ENCODE measurements at places on chromosomes 6 and 20.

GRCh38 chr20:32483351-32484224, 101.5 kb downstream of the NOL4L start:
- peak; percentile 75 for DNase-seq
- peak overlapping the region; percentile 84 for H3K27ac ChIP-seq
- H3K36me3 ChIP-seq, result no peaks in the 10 kb centered on the region
- H3K4me1 ChIP-seq, result peaks cover 10% of the 10 kb centered on the region
- H3K27me3 ChIP-seq, result no peaks in the 10 kb centered on the region

GRCh38 chr6:26575494-26575939, 21.2 kb upstream of the ABT1 start:
- no peaks in the 10 kb centered on the region for H3K36me3 ChIP-seq
- H3K27me3 ChIP-seq, result peaks cover 5% of the 10 kb centered on the region
- H3K4me3 ChIP-seq, result no peak overlapping the region
- H3K27ac ChIP-seq, result no peak overlapping the region
- peaks cover 3% of the 10 kb centered on the region for H3K4me1 ChIP-seq

GRCh38 chr6:156839591-156840001, 62.4 kb downstream of the ARID1B start:
- H3K27me3 ChIP-seq, result no peaks in the 10 kb centered on the region
- peaks cover 2% of the 10 kb centered on the region for H3K4me1 ChIP-seq
- H3K4me3 ChIP-seq, result no peak overlapping the region
- H3K36me3 ChIP-seq, result peaks cover 19% of the 10 kb centered on the region
- H3K27ac ChIP-seq, result no peak overlapping the region

DNA sequence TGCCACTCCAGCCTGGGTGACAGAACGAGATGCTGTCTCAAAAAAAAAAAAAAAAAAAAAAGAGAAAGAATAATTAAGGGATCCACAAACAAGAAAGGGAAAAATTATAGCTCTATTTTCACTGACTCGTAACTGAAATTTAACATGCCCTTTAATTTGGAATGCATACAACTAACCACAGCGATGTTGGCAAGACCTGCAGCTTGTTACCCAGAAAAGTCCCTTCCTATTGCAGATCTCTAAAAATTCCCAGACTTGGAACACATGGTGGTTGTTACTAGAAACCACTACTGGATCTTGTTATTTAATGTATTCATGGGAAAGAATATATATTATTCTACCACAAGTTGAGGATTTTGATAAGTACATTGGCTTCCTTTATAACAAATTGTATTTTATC, 27.8 kb upstream of the SMIM28 start:
- H3K4me3 ChIP-seq, result no peak overlapping the region
- no peaks in the 10 kb centered on the region for H3K4me1 ChIP-seq
- H3K27me3 ChIP-seq, result peaks cover 2% of the 10 kb centered on the region
- no peak for DNase-seq

- DNase-seq, result peak; percentile 63
- H3K36me3 ChIP-seq, result peaks cover 7% of the 10 kb centered on the region
- H3K4me1 ChIP-seq, result no peaks in the 10 kb centered on the region
- H3K4me3 ChIP-seq, result no peak overlapping the region
- no peaks in the 10 kb centered on the region for H3K27me3 ChIP-seq
Observed at GRCh38 chr20:50588034-50588736, 78.0 kb downstream of the PTPN1 start.

GRCh38 chr6:16150098-16150497, 21.2 kb downstream of the MYLIP start:
- H3K4me3 ChIP-seq, result no peak overlapping the region
- no peak overlapping the region for H3K27ac ChIP-seq
- peaks cover 46% of the 10 kb centered on the region for H3K36me3 ChIP-seq
- peaks cover 4% of the 10 kb centered on the region for H3K4me1 ChIP-seq
- no peaks in the 10 kb centered on the region for H3K27me3 ChIP-seq
- no peak for DNase-seq

DNA sequence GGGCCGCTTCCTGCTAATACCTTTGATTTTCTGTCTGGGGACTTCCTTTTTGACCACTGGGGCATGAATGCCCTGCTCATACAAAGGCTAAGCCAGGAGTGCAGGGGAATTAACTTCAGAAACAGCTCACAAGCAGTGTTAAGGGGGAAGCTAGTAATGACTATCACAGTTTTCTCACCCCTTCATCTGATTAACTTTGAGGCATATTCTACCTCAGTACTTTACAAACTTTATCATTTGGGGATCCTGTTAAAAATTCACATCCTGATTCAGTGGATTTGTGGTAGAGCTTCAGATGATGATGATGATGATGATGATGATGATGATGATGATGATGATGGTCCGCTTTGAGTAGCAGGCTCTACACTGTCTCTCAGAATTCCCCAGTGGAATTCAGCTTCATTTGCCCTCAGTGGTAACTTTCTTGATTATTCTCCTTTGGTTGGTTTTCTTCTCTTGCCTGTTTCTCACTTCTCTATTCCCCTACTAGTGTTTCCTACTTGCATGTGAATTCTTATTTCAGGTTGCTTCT, 78.4 kb upstream of the TMEM170B start:
- no peak overlapping the region for H3K27ac ChIP-seq
- no peak overlapping the region for H3K4me3 ChIP-seq
- no peaks in the 10 kb centered on the region for H3K4me1 ChIP-seq
- H3K36me3 ChIP-seq, result no peaks in the 10 kb centered on the region
- no peaks in the 10 kb centered on the region for H3K27me3 ChIP-seq

GRCh38 chr6:11121851-11122250, 10.3 kb upstream of the ERVFRD-1 start:
- no peak for DNase-seq
- H3K4me1 ChIP-seq, result no peaks in the 10 kb centered on the region

DNA sequence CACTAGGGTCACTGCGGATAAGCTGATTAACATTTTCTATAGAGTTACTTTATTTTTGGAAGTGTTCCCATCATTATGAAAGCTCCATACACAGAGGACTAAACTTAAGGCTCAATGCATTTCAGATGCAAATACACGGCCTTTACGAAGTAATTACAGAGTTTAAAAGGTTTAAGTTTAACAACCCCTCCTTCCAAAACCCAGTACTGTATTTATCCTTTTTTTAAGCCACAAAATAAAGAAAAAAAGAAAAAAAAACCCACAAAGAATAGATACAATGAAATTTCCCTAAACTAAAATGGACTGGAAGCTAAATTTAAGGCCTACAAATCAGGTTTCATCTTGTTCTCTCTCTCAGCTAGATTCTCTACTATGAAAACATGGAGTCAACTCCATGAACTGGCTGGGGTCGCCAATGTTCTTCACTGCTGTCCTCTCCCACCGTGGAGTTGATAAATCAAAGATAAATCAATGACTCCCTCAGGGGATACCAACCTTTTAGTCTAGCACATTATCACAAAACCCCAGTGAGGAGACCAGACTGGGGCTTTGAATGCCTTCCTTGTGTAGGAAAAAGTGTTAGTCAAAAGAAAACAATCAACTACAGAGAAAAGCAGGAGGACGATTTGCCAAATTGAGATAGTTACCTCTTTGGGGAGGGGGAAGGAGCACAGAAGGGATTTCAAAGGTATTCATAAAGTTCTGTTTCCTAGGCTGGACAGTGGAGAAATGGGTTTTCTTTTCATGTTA, 52.5 kb downstream of the TNFRSF21 start:
- H3K36me3 ChIP-seq, result no peaks in the 10 kb centered on the region
- no peaks in the 10 kb centered on the region for H3K4me1 ChIP-seq
- no peak overlapping the region for H3K4me3 ChIP-seq
- H3K27me3 ChIP-seq, result no peaks in the 10 kb centered on the region
- no peak for DNase-seq
- no peak overlapping the region for H3K27ac ChIP-seq

- no peak overlapping the region for H3K27ac ChIP-seq
- DNase-seq, result no peak
Observed at GRCh38 chr6:150680510-150680909, 80.8 kb downstream of the PLEKHG1 start.

- no peak overlapping the region for H3K27ac ChIP-seq
- peaks cover 8% of the 10 kb centered on the region for H3K4me1 ChIP-seq
- no peaks in the 10 kb centered on the region for H3K36me3 ChIP-seq
- no peak for DNase-seq
Observed at GRCh38 chr6:40701352-40702007, 114.3 kb upstream of the LRFN2 start.

DNA sequence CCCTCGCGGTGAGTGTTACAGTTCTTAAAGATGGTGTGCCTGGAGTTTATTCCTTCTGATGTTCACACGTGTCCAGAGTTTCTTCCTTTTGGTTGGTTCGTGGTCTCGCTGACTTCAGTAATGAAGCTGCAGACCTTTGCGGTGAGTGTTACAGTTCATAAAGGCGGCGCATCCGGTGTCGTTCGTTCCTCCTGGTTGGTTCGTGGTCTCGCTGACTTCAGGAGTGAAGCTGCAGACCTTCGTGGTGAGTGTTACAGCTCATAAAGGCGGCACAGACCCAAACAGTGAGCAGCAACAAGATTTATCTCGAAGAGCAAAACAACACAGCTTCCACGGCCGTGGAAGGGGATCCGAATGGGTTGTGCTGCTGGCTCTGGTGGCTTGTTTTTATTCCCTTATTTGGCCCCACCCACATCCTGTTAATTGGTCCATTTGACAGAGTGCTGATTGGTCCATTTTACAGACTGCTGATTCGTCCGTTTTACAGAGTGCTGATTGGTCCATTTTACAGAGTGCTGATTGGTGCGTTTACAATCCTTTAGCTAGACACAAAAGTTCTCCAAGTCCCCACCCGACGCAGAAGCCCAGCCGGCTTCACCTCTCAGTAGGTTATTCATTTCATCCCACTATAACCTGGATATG, 48.2 kb upstream of the ARG1 start:
- H3K27ac ChIP-seq, result no peak overlapping the region
- no peaks in the 10 kb centered on the region for H3K36me3 ChIP-seq
- DNase-seq, result no peak
- H3K4me3 ChIP-seq, result no peak overlapping the region

- H3K4me1 ChIP-seq, result no peaks in the 10 kb centered on the region
- no peaks in the 10 kb centered on the region for H3K27me3 ChIP-seq
- no peak overlapping the region for H3K27ac ChIP-seq
- DNase-seq, result no peak
- H3K4me3 ChIP-seq, result no peak overlapping the region
Observed at GRCh38 chr6:159400826-159401225, 231.6 kb downstream of the FNDC1 start.

GRCh38 chr20:10247440-10247839, 28.8 kb downstream of the SNAP25 start:
- no peak overlapping the region for H3K4me3 ChIP-seq
- H3K27me3 ChIP-seq, result no peaks in the 10 kb centered on the region
- H3K27ac ChIP-seq, result no peak overlapping the region
- H3K36me3 ChIP-seq, result no peaks in the 10 kb centered on the region

- H3K27me3 ChIP-seq, result no peaks in the 10 kb centered on the region
- no peaks in the 10 kb centered on the region for H3K4me1 ChIP-seq
- no peak overlapping the region for H3K27ac ChIP-seq
- H3K36me3 ChIP-seq, result no peaks in the 10 kb centered on the region
- no peak for DNase-seq
Observed at GRCh38 chr6:147941143-147941542, 401.5 kb upstream of the SASH1 start.

GRCh38 chr6:155301867-155302266, 12.4 kb downstream of the TFB1M start:
- no peak overlapping the region for H3K4me3 ChIP-seq
- no peak for DNase-seq
- H3K36me3 ChIP-seq, result peaks cover 12% of the 10 kb centered on the region
- no peaks in the 10 kb centered on the region for H3K27me3 ChIP-seq
- H3K27ac ChIP-seq, result no peak overlapping the region
- H3K4me1 ChIP-seq, result no peaks in the 10 kb centered on the region

GRCh38 chr6:37985355-37985754, 165.8 kb downstream of the ZFAND3 start:
- no peaks in the 10 kb centered on the region for H3K36me3 ChIP-seq
- H3K27ac ChIP-seq, result no peak overlapping the region
- no peaks in the 10 kb centered on the region for H3K27me3 ChIP-seq
- peaks cover 9% of the 10 kb centered on the region for H3K4me1 ChIP-seq
- no peak overlapping the region for H3K4me3 ChIP-seq
- DNase-seq, result no peak

- no peak overlapping the region for H3K4me3 ChIP-seq
- no peaks in the 10 kb centered on the region for H3K4me1 ChIP-seq
- DNase-seq, result no peak
- no peaks in the 10 kb centered on the region for H3K27me3 ChIP-seq
- H3K27ac ChIP-seq, result no peak overlapping the region
- no peaks in the 10 kb centered on the region for H3K36me3 ChIP-seq
Observed at GRCh38 chr20:61940491-61940890, 125.2 kb downstream of the TAF4 start.

DNA sequence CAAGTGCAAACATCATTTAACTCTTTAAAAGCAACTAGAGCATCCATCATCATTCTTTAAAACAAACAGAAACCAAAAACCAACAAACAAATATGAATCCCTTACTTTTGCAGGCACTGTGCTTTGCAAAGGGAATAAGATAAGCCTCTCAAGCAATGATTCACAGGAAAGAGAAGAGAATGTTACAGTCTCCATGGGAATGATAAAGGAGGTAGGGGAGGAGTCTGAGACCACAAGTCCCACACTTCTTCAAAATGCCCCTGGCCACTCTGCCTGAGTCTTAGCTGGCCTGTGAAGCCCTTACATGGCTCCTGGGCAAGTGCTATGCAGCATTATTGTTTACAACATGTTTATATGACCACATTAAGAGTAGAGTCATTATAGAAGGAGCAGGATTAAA, 257.7 kb upstream of the MARCKS start:
- H3K27ac ChIP-seq, result no peak overlapping the region
- peaks cover 8% of the 10 kb centered on the region for H3K4me1 ChIP-seq
- DNase-seq, result no peak

DNA sequence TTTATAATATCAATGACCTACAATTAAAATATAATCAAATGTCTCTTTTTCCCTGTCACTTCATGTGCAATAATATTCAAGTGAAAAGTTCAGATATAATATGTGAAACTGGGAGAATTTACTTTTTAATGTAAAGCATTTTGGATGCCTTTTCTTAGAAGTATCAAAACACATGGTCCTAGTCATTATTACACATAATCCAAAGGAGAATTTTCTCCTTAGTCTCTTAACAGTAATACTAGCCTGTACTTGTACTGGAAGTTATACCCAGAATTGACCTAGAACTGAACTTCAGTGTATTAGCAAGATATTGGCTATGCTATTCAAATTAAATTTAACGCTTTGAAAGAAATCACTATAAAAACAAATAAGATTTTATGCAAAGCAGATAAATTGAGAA, 842.6 kb upstream of the MANEA start:
- no peak overlapping the region for H3K27ac ChIP-seq
- H3K4me1 ChIP-seq, result no peaks in the 10 kb centered on the region
- no peaks in the 10 kb centered on the region for H3K36me3 ChIP-seq
- H3K27me3 ChIP-seq, result no peaks in the 10 kb centered on the region
- no peak for DNase-seq

GRCh38 chr20:40749985-40750506, 61.0 kb upstream of the MAFB start:
- H3K4me3 ChIP-seq, result no peak overlapping the region
- H3K27ac ChIP-seq, result no peak overlapping the region
- no peak for DNase-seq
- H3K36me3 ChIP-seq, result no peaks in the 10 kb centered on the region
- H3K4me1 ChIP-seq, result no peaks in the 10 kb centered on the region

- no peak overlapping the region for H3K27ac ChIP-seq
- no peak for DNase-seq
- H3K27me3 ChIP-seq, result no peaks in the 10 kb centered on the region
- H3K4me1 ChIP-seq, result no peaks in the 10 kb centered on the region
Observed at GRCh38 chr6:12608016-12608860, 108.3 kb upstream of the PHACTR1 start.

GRCh38 chr20:46797206-46797605, 87.8 kb downstream of the SLC2A10 start:
- no peaks in the 10 kb centered on the region for H3K36me3 ChIP-seq
- H3K27ac ChIP-seq, result no peak overlapping the region

GRCh38 chr6:127013865-127014264, 104.6 kb upstream of the RSPO3 start:
- no peaks in the 10 kb centered on the region for H3K4me1 ChIP-seq
- no peak for DNase-seq
- H3K4me3 ChIP-seq, result no peak overlapping the region
- no peaks in the 10 kb centered on the region for H3K27me3 ChIP-seq

Measured in small intestine (tissue), 16 donors.